ENCODE measurements at places on chromosomes 11 and 22. TPM values are rescaled to one million over a fixed set of nuclear protein-coding genes. Genes with fewer than 3 reads are reported as not detected.

TMEM45B gene
- total RNA-seq: 1.0 TPM

TRIM22 gene
- 5.9 TPM for total RNA-seq

GRCh38 chr11:64752175-64752970 is 7.4 kb downstream of the PYGM start:
- H3K4me3 ChIP-seq: no peak overlapping the region
- no peaks in the 10 kb centered on the region for H3K36me3 ChIP-seq
- H3K27me3 ChIP-seq: no peaks in the 10 kb centered on the region
- peak; percentile 40 for DNase-seq
- peaks cover 39% of the 10 kb centered on the region for H3K4me1 ChIP-seq

TM7SF2 gene
- 7.3 TPM for total RNA-seq

GPHA2 gene
- total RNA-seq: not detected

GRCh38 chr22:31123292-31123602 is 481 bp downstream of the INPP5J start:
- H3K27me3 ChIP-seq: no peaks in the 10 kb centered on the region
- H3K4me1 ChIP-seq: peaks cover 30% of the 10 kb centered on the region
- DNase-seq: no peak
- H3K36me3 ChIP-seq: no peaks in the 10 kb centered on the region
- H3K4me3 ChIP-seq: peak overlapping the region; percentile 41

GRCh38 chr11:91742155-91742554 is 482.5 kb upstream of the FAT3 start:
- DNase-seq: no peak
- no peaks in the 10 kb centered on the region for H3K4me1 ChIP-seq
- no peak overlapping the region for H3K27ac ChIP-seq
- no peaks in the 10 kb centered on the region for H3K36me3 ChIP-seq
- no peaks in the 10 kb centered on the region for H3K27me3 ChIP-seq
- H3K4me3 ChIP-seq: no peak overlapping the region

KCNJ11 gene
- total RNA-seq: 182 TPM

SEPTIN5 gene
- total RNA-seq: 15.0 TPM

GRCh38 chr22:32005453-32005852 is 37.6 kb upstream of the SLC5A1 start:
- H3K27ac ChIP-seq: no peak overlapping the region
- H3K4me1 ChIP-seq: no peaks in the 10 kb centered on the region
- no peak overlapping the region for H3K4me3 ChIP-seq
- peaks cover 5% of the 10 kb centered on the region for H3K27me3 ChIP-seq
- H3K36me3 ChIP-seq: no peaks in the 10 kb centered on the region

OR52H1 gene
- total RNA-seq: not detected

All from gastrocnemius medialis (tissue), 4 donors.